ENCODE measurements at places on chromosomes 6 and 20.
A peak's percentile ranks its signal among the peaks of the same experiment; 100 is the strongest.

- no peak for DNase-seq
Observed at GRCh38 chr6:37302086-37302686, 44.2 kb upstream of the TMEM217 start.

GRCh38 chr6:39100358-39100757 lies 14.6 kb downstream of the SAYSD1 start:
- no peak for DNase-seq

GRCh38 chr6:3247255-3248146 lies 11.2 kb upstream of the PSMG4 start:
- DNase-seq, result no peak

- no peak for DNase-seq
Observed at GRCh38 chr6:159804504-159804903, 4.4 kb downstream of the PNLDC1 start.

GRCh38 chr6:101762851-101763250 lies 369.3 kb downstream of the GRIK2 start:
- no peak for DNase-seq

- no peak for DNase-seq
Observed at GRCh38 chr6:133474516-133474915, 233.4 kb downstream of the EYA4 start.

GRCh38 chr6:168039849-168040248 lies 39.2 kb downstream of the FRMD1 start:
- DNase-seq, result no peak

DNA sequence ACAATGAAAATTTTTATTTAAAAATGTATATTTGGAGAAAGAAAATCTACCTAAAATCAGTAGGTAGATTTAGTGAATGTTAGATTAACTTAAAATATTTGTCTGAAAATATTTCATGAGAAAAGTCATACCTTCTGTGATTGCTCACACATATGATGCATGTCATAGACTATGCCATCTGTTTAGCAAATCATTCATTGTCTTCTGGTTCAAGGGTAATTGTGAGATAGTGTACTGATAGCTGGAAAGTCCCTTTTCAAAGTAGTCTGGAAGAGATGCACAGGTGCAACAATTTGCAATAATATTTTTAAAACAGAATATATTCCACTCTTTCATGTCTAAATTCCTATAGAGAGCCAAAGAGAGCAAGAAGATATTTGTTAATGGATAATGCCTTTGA lies 21.0 kb upstream of the RNF217 start:
- DNase-seq, result no peak

- DNase-seq, result no peak
Observed at GRCh38 chr20:45041464-45042337, 59.2 kb downstream of the KCNS1 start.

DNA sequence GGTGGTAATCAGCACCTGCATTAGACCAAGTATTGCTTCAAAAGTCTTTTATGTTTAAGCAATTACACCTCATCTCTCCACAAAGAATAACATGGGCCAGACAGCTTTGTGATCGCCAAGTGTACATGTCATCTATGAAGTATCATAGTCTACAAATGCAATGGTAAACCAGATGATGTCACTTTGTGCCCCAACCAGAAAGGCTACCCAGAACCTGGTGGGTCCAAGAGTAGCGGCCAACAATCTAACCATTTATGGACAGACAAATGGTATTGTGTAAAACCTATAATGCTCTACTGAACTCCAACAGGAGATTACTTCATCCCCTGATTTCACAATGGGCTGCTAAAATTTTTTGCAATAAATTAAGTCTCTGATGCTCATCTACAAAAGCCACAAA lies 295.9 kb downstream of the GMDS start:
- no peak for DNase-seq

GRCh38 chr6:136990754-136991153 lies 54.0 kb downstream of the IL20RA start:
- DNase-seq, result no peak

DNA sequence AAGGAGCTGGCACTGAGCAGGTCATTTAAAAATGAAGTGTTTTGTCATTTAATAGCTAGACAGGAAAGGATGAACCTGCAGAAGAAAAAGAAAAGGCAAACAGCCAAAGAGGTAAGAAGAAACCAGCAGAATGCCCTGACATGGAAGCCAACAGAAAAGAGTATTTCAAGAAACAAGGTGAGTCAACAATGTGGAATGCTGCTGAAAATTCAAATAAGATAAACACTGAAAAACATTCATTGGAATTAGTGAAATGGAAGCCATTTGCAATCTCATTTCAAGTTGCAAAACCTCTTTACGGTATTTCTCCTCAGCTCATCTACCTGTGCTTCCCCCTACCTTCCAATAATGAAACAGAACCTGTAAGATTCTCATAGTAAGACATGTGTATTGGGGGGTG lies 59.6 kb downstream of the RWDD2A start:
- DNase-seq, result no peak

- no peak for DNase-seq
Observed at GRCh38 chr6:133764008-133764753, 124.7 kb upstream of the TCF21 start.

DNA sequence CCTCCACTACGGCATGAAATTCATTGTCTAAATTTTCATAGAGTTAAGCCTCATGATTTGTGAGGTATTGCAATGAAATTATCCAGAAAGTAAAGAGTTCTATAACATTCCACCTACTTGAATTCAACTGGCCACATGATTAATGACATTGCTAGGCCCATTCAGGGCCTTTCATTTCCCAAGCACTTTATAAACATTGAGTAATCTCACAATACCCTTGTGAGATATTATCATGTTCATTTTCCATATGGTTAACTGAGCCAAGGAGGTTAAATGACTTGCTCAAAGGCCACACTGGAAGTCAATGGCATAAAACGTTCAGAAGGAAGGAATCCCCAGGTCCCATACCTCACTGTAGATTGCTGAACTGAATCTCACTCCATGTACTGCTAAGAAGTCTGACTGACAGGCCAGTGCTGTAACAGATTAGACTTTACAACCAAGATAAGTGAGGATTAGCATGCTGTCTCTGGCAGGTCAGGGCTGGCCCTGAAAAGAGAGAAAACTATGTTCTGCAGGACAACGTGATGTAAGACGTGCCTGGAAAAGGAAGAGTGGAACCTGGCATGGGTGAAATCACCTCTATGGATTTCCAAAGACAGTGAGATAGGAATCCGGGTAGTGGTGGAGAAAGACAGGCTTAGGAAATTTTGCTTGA lies 75.9 kb upstream of the SPACA1 start:
- DNase-seq, result no peak

- DNase-seq, result no peak
Observed at GRCh38 chr20:16661756-16662155, 68.1 kb upstream of the SNRPB2 start.

- no peak for DNase-seq
Observed at GRCh38 chr20:58077282-58077681, 151.2 kb downstream of the ANKRD60 start.

DNA sequence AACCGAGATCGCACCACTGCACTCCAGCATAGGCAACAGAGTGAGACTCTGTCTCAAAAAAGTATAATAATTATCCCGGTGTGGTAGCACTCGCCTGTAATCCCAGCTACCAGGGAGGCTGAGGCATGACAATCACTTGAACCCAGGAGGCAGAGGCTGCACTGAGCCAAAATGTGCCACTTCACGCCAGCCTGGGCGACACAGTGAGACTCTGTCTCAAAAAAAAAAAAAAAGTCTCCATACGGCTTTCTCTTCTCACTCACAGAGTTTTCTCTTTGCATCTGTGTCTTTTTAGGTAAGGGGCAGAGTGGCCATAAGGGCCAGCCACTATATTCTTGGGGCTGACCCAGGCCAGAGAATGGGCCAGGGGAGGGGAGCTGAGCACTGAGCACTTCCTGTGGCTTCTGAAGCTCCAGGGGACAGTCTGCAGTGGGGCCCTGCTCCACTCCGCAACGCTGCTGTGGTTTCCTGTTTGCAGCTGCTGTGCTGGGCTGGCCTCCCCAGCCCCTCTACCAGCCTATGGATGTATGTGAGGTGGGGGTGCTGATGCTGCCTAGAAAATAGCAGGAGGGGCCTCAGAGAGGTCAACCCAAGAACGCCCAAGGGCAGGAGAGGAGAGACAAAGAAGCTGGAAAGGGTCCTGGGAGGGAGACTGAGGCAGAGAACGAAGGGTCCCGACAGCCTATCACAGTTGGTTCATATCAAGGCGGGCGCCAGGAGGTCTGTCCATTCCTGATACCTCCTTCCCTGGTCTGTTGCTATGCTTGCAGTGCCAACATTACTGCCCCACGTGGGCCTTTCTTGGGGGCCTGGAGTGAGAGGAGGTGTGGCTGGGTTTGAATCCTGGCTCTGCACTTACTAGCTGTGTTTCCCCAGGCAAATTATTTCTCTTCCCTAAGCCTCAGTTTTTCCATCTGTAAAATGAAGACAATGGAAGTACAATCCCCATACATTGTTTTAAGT lies 16.0 kb downstream of the SLA2 start:
- peak; percentile 30 for DNase-seq

GRCh38 chr20:57559289-57559634 lies 1.6 kb upstream of the PCK1 start:
- no peak for DNase-seq

- no peak for DNase-seq
Observed at GRCh38 chr6:124254941-124255685, 451.4 kb downstream of the NKAIN2 start.

- no peak for DNase-seq
Observed at GRCh38 chr20:4817230-4817671, 95.5 kb downstream of the PRND start.

DNA sequence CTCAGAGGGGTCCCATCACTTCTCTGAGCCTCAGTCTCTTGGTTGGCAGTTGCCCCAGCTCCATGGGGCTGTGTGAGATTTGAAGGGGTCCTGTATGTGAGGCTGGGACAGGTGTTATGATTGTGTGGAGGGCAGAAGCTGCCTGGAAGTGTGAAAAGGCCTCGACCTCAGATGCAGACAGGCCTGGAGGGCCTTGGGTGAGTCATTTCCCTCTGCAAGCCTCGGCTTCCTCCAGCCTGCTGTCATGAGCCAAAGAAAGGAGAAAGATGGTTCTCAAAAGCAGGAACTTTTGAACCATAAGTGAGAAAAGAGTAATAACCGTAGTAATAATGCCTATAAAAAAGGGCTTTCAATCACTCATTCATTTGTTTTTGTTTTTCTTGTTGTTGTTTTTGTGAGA lies 37.5 kb downstream of the SNAI1 start:
- no peak for DNase-seq

- DNase-seq, result no peak
Observed at GRCh38 chr20:6714279-6714711, 53.2 kb upstream of the BMP2 start.

DNA sequence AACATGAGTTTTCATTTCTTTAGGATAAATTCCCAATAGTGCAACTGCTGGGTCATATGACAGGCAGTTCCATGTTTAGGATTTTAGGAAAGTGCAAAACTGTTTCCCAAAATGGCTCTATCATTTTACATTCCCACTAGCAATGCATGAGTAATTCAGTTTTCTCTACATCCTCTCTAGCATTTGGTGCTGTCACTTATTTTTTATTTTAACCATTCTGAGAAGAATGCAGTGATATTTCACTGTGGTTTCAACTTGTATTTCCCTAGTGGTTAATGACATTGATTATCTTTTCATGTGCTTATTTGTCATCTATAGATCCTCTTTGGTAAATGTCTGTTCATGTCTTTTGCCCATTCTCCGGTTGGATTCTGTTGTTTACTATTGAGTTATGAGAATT lies 82.7 kb downstream of the PHIP start:
- no peak for DNase-seq

- DNase-seq, result peak; percentile 59
Observed at GRCh38 chr20:63973636-63974401, 4.1 kb upstream of the ZNF512B start.

DNA sequence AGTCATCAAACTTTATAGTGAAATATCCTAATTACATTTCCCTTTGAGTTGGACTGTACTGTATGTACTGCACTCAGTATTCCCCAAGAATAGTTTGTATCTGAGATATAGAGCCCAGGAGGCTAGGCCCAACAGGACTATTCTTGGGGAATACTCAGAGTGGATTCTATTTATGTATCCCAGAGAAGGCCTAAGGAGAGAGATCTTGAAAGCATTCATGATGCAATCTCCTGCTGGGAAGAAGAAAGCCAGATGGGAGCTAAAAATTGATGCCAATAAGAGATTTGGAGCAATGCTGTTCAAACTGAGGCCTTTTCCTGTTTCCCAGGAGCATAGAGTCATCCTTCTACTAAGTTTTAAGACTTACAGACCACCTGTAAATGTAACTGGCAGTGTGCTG lies 452.1 kb upstream of the PLCB4 start:
- no peak for DNase-seq

- DNase-seq, result no peak
Observed at GRCh38 chr20:35432430-35432735, 5.6 kb downstream of the GDF5 start.
